ENCODE measurements at places on chromosomes 2 and 18.
A peak's percentile ranks its signal among the peaks of the same experiment; 100 is the strongest.

GRCh38 chr2:25340181-25340921 is 1.4 kb downstream of the DNMT3A start:
- H3K36me3 ChIP-seq, result no peaks in the 10 kb centered on the region
- no peaks in the 10 kb centered on the region for H3K27me3 ChIP-seq
- peak overlapping the region; percentile 89 for H3K27ac ChIP-seq
- DNase-seq, result no peak
- H3K4me1 ChIP-seq, result peaks cover 22% of the 10 kb centered on the region
- H3K4me3 ChIP-seq, result peak overlapping the region; percentile 73

GRCh38 chr18:69840445-69840844 is 107.2 kb downstream of the CD226 start:
- DNase-seq, result no peak
- no peak overlapping the region for H3K4me3 ChIP-seq
- no peaks in the 10 kb centered on the region for H3K36me3 ChIP-seq
- H3K27me3 ChIP-seq, result no peaks in the 10 kb centered on the region

DNA sequence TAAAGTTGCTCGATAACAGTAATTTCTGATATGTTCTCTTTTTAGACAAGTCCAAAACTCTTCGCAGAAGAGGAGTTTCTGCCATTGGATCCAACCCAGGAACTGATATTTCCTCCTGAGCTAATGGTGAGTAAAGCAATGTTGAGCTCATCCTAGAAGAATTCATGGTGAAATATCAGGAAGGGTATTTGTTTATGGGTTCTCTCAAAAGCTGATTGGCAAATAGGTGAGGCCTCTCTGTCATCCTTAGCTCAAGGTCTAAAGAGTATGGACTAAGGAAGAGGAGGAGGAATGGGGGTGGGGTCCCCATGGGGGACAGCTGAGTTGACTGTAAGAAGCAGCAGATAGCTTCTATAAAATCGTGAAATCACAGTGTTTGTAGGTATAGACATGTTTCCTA is 18.2 kb downstream of the AOX1 start:
- no peaks in the 10 kb centered on the region for H3K36me3 ChIP-seq
- peaks cover 9% of the 10 kb centered on the region for H3K4me1 ChIP-seq
- H3K4me3 ChIP-seq, result no peak overlapping the region
- H3K27ac ChIP-seq, result peak overlapping the region; percentile 26
- no peaks in the 10 kb centered on the region for H3K27me3 ChIP-seq
- DNase-seq, result no peak

DNA sequence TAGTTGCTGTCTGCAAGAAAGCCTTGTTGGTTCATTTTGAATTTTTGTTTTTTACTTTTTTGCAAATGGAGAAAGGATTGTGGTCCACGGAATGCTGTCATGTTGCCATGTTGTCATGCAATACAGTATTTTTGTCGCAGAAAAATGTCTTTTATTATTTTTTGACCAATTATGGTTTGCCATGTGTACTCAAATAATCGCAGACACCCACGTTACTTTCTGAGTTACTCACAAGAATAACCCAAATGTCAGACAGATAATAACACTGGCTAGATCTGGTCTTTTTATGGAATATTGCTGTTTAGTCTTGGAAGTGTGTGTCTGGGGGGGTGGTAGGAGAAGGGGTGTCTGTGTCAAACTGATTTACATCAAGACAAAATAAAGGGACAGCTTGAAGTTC is 188.9 kb downstream of the LTBP1 start:
- no peak for DNase-seq
- H3K4me1 ChIP-seq, result no peaks in the 10 kb centered on the region
- peak overlapping the region; percentile 32 for H3K4me3 ChIP-seq
- peak overlapping the region; percentile 86 for H3K27ac ChIP-seq
- no peaks in the 10 kb centered on the region for H3K27me3 ChIP-seq
- H3K36me3 ChIP-seq, result no peaks in the 10 kb centered on the region
